Heart left ventricle (tissue), 16 donors: ENCODE measurements at places on chromosomes 2 and 18.

- DNase-seq: no peak
These were observed 77.5 kb upstream of the FZD5 start for GRCh38 chr2:207847098-207847806.

- no peak for DNase-seq
These were observed 46.4 kb upstream of the ODC1 start for GRCh38 chr2:10494351-10495066.

DNA sequence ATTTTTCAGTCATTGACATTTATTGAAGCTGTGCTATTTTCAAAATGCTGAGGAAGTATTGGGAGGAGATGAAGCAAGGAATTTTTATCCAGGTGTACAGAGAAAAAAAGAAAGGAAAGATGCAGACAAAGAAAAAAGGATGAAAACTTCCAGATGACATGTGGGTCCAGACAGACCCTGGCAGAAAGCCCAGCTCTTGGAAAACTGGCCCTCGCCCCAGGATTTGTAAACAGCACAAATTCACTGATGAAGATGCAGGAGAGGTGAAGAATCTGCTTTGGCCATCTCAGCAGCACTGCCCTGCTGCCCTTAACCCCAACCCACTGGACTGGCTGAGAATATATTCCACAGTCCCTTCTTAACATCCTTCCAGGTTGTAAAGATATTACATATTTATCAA, 12.5 kb downstream of the TACR1 start:
- DNase-seq: no peak

- DNase-seq: no peak
These were observed 2.1 kb upstream of the PID1 start for GRCh38 chr2:229273006-229273722.

- DNase-seq: no peak
These were observed 213.1 kb downstream of the IKZF2 start for GRCh38 chr2:212938144-212938793.

- DNase-seq: no peak
These were observed 638.1 kb downstream of the DSC3 start for GRCh38 chr18:30404422-30404821.

GRCh38 chr2:181910028-181910831, 18.7 kb downstream of the ITPRID2 start:
- no peak for DNase-seq

- no peak for DNase-seq
These were observed 52.3 kb downstream of the DIS3L2 start for GRCh38 chr2:232013701-232014353.

- no peak for DNase-seq
These were observed 21.2 kb downstream of the QPCT start for GRCh38 chr2:37365669-37366068.

- no peak for DNase-seq
These were observed 101.8 kb downstream of the MRPS9 start for GRCh38 chr2:105139556-105140239.

DNA sequence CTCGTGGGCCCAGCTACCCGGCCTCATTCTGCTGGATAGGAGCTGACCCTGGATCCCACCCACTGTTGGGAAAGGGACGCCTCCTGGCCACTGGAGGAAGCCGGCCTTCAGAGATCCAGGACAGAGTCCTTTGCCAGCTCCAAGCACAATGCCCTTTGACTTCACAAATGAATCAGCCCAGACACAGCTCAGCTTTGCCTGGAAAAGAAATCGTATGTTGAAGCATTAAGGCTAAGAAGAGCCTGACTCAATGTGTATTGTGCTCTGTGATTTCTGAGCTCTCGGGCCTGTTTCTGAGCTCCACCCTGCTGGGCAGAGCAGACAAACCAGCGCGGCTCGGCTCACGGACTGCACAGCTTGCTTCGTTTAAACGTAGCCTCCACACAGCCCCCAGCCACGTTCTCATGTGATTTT, 162.9 kb upstream of the APCDD1 start:
- no peak for DNase-seq
